ENCODE measurements at places on chromosomes 4 and X.

DNA sequence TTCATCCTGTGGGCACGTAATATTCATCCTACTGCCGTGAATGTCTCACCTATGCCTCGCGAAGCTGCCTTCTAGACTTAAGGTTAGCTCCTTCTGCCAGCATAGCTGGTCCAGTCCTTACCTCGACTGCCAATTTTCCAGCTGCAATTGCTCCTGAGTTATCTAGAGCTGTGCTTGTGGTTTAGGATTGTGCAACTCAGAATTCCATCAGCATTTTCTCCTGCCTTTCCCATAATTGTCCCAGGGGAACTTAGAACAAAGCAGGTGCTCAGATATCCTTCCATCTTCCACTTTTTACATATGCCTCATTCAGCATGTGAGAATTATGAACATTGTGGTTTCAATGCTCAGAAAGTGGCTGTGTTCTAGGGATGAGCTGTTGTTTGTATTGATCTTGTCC, 131.4 kb upstream of the ADGRL3 start:
- no peaks in the 10 kb centered on the region for H3K36me3 ChIP-seq
- H3K27ac ChIP-seq: no peak overlapping the region
- no peaks in the 10 kb centered on the region for H3K4me1 ChIP-seq
- H3K27me3 ChIP-seq: no peaks in the 10 kb centered on the region
- DNase-seq: no peak

DNA sequence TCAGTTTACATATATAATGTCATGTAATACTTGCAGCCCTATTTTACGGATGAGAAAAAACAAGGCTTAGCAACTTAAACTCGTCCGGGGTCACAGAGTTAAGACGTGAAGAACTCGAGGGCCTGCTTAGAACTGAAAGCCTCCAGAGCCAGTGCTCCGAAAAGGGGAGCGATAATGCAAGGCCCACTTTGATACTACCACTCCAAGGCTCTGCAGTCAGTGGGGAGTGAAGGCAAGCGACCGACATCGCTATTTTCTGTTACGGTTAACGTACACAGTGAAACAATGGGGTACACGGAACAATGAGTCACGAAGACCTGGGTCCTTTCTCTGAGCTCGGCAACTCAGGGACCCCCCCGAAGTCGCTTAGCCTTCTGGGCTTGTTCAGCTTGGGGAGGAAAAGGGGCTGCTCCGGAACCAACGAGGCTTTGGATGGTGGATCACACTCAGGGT, 965 bp downstream of the PPA2 start:
- H3K27ac ChIP-seq: peak overlapping the region; percentile 94
- H3K27me3 ChIP-seq: no peaks in the 10 kb centered on the region
- no peak for DNase-seq

DNA sequence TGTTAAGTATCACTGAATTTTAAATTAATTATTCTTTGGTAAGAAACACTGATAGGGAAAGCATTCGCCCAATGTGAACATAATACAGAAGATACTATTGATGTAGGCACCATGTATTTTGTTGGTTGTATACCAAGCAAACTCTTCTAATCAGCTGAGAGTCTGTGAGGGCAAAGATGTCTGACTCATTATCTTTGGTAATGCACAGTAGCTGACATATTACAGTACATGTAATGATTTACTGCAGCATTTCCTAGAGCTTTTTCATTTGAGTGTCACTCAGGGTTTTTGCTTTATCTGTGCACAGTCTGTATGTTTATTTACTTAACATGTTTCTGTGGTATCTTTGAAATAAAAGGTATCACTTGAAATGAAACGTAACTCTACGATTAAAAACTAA, 49.2 kb downstream of the CENPVL3 start:
- no peak overlapping the region for H3K27ac ChIP-seq
- no peaks in the 10 kb centered on the region for H3K36me3 ChIP-seq
- no peaks in the 10 kb centered on the region for H3K4me1 ChIP-seq
- no peak for DNase-seq

GRCh38 chr4:27005501-27005900, 144.9 kb downstream of the STIM2 start:
- H3K27ac ChIP-seq: no peak overlapping the region
- H3K27me3 ChIP-seq: no peaks in the 10 kb centered on the region
- no peak for DNase-seq
- peaks cover 27% of the 10 kb centered on the region for H3K36me3 ChIP-seq
- H3K4me3 ChIP-seq: no peak overlapping the region

DNA sequence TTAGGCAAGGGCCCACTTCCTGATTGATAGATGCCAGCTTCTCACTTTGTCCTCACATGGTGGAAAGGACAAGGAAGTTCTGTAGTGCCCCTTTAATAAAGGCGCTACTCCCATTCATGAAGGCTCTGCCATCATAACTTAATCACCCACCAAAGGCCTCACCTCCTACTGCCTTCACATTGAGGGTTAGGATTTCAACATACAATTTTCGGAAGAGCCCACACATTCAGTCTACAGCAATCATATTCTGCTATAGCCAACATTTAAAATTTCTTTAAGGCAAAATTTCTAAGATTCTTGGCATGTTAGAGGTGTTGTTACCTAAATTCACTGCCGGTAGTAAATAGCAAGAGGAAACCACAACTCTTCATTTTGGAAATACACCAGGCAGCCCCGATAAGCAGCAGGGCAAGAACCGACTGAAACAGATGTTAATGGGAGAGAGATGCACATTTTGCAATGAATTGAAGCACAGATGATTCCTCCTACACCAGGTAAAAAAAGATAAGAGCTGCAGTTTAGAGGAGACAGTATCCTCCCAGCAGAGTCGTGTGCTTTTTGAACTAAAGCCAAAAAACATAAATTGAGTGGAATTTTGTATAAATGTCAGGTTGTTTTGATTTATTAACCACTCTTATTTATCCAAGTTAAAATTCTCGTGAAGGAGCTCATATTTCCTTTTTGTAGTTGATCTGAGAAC, 594.9 kb downstream of the KCTD8 start:
- no peak overlapping the region for H3K27ac ChIP-seq
- no peak for DNase-seq
- no peak overlapping the region for H3K4me3 ChIP-seq
- no peaks in the 10 kb centered on the region for H3K36me3 ChIP-seq

- no peaks in the 10 kb centered on the region for H3K4me1 ChIP-seq
- no peaks in the 10 kb centered on the region for H3K27me3 ChIP-seq
- no peak for DNase-seq
- no peak overlapping the region for H3K27ac ChIP-seq
Observed at GRCh38 chrX:17597836-17598439, 139.4 kb upstream of the SCML1 start.

- no peak overlapping the region for H3K4me3 ChIP-seq
- no peaks in the 10 kb centered on the region for H3K27me3 ChIP-seq
Observed at GRCh38 chr4:4323705-4324534, 33.9 kb downstream of the ZBTB49 start.

All from CD4-positive, alpha-beta T cell (primary cell).